Activated CD4-positive, CD25-positive, alpha-beta regulatory T cell treated with anti-CD3 and anti-CD28 coated beads, Interleukin-2, amount 50 U/mL, for 24 hours (primary cell): ENCODE measurements at places on chromosomes 5 and 9.
A peak's percentile ranks its signal among the peaks of the same experiment; 100 is the strongest.

DNA sequence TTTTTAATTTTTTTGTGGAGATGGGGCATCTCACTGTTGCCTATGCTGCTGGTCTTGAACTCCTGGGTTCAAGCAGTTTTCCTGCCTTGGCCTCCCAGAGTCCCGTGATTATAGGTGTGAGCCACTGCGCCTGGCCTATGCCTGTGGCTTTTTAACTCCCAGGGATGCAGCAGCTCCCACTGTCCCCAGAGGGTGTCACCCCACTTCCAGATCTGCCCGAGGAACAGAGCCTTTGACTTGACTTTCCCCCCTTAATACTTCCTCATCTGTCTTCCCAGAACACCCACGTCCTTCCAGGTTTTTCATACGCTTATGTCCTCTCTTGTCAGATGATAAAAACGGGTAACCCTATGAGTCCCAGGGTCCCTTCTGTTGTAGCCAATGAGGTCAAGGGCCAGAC, 7.6 kb upstream of the PRRC2B start:
- ATAC-seq: no peak

DNA sequence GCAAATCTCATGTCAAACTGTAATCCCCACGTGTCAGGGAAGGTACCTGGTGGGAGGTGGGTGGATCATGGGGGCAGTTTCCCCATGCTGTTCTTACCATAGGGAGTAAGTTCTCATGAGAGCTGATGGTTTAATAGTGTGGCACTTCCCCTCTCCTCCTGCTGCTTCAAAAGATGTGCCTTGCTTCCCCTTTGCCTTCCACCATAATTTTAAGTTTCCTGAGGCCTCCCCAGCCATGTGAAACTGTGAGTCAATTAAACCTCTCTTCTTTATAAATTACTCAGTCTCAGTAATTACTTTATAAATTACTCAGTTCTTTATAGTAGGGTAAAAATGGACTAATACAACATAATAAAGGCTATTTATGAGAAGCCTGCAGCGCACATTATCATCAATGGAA, 7.1 kb upstream of the CNTRL start:
- peak; percentile 42 for ATAC-seq

DNA sequence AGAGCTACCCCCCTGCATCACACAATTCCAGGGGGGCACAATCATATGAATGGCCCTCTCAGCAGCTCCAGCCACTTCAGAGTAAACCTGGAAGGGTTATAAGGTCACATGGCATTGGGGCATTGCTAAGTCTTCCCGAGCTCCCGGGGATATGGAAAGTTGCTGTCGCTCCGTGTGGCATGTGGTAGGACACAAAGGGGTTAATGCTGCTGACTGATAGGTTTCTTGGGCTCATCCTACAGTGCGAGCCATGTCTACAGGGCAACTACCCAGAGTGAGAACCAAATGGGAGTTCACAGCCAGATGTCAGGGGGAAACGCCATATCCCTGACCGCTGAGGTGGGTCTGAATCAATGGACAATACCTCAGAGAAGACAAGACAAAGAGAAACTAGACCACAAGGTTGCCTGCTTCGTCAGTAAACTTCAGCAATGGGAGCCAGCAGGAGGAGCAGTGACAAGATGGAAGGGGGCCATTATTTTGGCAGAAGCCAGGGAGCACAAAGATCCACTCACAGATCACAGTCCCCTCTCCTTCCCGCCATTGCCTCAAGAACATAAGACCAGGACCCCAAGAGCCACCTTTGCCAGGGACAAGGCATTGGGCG, 52.4 kb upstream of the SHISAL2B start:
- no peak for ATAC-seq

DNA sequence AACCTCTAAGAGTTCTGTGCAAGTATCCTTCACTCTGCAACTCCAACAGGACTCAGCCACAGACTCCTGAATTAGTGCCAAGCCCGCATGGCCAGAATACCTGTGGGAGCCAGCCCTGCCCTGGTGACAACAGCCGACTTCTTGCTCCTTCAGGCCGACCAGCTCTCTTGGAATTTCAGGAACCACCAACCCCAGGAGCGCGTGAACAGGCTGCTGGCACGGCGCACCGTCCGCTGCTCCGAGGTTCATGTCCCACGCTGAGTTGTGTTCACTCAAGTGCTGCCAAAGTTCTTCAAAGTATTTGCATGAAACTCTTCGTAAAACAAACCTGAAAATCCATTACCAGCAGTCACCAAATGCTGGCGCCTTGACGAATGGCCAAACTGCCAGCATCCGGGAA, 232.8 kb downstream of the NR2F1-AS1 start:
- no peak for ATAC-seq

DNA sequence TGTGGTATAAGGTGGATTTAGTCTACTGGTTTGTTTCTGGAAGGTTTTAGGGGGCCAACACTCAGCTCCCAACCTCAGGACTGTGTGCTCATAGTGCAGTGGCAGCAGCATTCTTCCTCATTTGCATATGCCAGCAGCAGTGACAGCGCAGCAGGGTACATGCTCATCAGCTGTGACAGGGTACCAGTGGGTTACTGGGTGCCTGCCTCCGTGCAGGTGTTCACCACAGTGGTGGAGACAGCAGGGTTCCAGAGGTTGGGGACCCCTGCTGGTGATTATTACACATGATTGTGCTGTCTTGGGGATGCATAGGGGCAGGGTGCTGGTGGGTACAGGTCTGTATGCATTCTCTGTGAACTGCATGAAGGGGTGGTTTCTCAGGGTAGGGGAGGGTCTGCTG, 45.5 kb upstream of the IFNE start:
- ATAC-seq: no peak

DNA sequence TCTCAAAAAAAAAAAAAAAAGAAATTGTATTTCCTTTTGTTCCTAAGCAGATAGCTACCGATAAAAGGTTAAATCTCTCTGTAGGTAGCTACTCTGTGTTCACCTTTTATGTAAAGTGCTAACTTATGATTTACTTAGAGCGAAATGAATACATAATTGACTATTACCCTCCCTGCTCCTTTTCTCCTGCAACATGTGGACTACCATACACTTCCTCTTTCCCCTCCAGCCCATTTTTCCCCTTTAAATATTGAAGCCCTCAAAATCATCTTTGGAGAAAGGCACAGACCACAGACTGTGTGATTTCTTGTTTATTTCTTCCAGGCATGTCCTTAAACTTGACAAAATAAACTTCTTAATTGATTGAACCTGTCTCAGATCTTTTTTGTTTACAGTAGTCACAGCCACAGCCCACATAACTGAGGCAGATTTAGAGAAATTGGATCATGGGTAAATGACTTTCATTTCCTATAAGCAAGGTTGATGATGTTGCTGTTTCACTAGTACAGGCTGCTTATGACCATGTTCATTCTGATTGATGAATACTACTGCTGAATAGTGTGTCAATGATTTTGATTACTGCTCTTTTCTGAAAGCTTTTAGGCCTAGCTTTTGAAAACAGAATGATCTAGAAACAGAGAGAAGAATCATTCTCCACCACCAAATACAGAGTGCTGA, 59.2 kb downstream of the PHAX start:
- ATAC-seq: peak; percentile 41
